ENCODE measurements at places on chromosomes 12 and 14. TPM values are rescaled to one million over a fixed set of nuclear protein-coding genes. Genes with fewer than 3 reads are reported as not detected.

BICDL1 gene
- total RNA-seq: 6.7 TPM

FOXG1 gene
- total RNA-seq: not detected

NANOG gene
- not detected for total RNA-seq

HIGD1C gene
- total RNA-seq: not detected

POTEG gene
- not detected for total RNA-seq

ANKS1B gene
- total RNA-seq: 22.2 TPM

CCND2 gene
- 105 TPM for total RNA-seq

RNU4-1 gene
- 2,217 TPM for total RNA-seq

KLRF1 gene
- total RNA-seq: 0.73 TPM

PGF gene
- 3.1 TPM for total RNA-seq

FOXN4 gene
- total RNA-seq: not detected

CIDEB gene
- total RNA-seq: 8.5 TPM

GDF11 gene
- 1.0 TPM for total RNA-seq

GALNT16 gene
- 6.4 TPM for total RNA-seq

DEPDC4 gene
- total RNA-seq: 2.1 TPM

GRCh38 chr12:43147878-43148277 lies 404.1 kb downstream of the ADAMTS20 start:
- DNase-seq: no peak

DNA sequence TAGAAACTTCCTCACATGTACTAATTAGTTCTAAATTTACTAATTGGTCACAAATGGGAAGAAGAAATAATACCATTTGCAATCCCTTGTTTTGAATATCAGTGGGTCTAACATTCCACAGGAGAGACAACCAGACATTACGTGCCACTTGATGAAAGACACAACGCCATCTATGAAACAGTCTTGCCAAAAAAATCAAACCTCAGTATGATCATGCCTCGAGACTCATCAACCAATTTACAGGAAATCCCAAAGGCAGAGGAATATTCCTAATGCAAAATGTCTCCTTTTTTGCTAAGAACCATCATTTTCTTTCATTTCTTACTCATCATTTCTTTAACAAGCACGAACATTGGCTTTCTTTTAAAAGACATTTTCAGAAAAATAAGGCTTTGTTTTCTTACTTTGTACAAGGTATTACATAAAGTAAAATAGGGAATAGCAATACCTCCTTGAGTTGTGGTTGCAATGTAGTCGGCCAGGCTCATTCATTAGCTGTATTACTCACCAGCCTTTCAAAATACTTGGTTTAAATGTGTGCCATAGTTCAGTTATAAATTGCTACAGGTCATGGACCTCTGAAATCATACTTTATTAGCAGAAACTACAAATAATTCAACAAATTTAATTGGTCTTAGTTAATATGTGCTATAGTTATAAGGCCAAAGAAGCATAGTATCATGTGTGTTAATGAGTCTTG lies 436.2 kb upstream of the FLRT2 start:
- no peak for DNase-seq

DNA sequence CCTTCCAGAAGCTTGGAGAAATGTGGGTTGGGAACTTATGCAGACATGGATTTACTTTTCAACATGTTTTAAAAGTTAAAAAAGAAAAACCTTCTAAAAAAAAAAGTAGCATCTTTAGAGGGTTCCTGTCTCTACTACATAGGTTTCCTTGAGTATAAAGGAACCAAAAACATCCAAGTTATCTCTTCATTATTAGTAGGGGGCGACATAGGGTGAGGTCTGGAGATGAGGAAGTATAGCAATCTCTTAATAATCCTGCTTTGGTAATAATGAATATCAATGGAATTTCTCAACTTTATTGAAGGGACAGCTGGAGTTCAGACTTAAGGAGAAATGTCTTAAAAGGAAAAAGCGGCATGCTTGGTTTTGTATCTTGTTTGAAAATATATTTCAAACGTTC lies 6.5 kb upstream of the PLXNC1 start:
- DNase-seq: no peak

GRCh38 chr14:100103250-100104005 lies 38.2 kb downstream of the EVL start:
- DNase-seq: no peak

GRCh38 chr14:59044707-59045106 lies 143.8 kb upstream of the DAAM1 start:
- DNase-seq: no peak

- no peak for DNase-seq
Measured at GRCh38 chr14:22164616-22165015, 424.4 kb downstream of the DAD1 start.

- DNase-seq: no peak
Measured at GRCh38 chr14:29805415-29806123, 122.1 kb downstream of the PRKD1 start.

DNA sequence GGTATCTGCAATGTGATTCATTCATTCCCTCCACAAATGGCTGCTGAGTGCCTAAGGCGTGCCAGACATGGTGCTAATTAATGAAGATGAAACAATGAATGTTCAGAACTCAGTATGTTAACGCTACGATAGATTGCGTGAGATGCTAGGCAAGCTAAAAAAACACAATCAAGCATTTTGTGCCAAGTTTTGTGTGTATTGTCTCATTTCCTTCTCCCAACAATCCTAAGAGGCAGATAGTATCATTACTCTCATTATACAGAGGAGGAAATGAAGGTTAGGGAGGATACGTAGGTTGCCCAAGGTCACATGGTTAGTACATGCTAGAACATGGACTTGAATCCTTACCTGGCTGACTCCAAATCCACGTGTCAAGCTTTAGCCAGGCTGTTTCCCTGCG lies 264.4 kb downstream of the EFCAB11 start:
- DNase-seq: no peak

DNA sequence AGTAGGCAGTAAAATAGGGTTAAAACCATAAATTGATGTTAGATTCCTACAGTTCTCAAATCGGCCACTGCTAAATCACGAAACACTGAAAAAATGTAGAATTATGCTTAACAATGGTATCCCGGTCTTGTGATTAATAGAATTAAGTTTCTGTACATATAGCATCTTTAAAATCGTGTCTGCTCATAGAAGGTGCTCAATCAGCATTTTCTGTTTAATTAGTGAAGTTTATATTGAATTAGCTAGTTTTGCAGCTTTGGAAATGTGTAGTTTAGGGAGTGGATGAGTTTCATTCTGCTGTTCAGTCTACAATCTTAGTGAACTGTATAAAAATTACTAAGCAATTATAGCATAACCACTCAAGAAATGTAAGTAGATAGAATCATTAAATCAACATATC lies 1075.8 kb upstream of the FLRT2 start:
- DNase-seq: no peak

- no peak for DNase-seq
Measured at GRCh38 chr14:68730811-68731425, 61.9 kb downstream of the ZFP36L1 start.

DNA sequence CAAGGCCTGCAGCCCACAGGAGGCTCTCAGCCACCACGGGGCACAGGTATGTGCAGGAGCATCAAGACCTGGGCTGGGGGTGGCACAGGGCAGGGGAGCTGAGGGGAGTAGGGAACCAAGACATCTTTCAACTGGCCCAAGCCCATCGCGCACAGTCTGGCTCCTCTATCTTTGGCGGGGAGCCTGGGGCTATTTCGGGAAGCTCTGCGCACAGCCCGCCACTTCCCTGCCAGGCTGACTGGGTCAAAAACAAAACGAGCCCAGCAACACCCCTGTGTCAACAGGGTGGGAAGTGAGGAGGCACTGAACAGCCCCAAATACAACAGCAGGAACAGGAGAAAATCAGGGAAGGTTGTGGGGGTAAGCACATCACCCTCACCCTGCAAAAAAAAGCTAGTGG lies 83.9 kb downstream of the ARL6IP4 start:
- no peak for DNase-seq

GRCh38 chr12:92162079-92162478 lies 16.4 kb upstream of the BTG1 start:
- no peak for DNase-seq

GRCh38 chr14:85576848-85577542 lies 47.1 kb downstream of the FLRT2 start:
- DNase-seq: no peak

DNA sequence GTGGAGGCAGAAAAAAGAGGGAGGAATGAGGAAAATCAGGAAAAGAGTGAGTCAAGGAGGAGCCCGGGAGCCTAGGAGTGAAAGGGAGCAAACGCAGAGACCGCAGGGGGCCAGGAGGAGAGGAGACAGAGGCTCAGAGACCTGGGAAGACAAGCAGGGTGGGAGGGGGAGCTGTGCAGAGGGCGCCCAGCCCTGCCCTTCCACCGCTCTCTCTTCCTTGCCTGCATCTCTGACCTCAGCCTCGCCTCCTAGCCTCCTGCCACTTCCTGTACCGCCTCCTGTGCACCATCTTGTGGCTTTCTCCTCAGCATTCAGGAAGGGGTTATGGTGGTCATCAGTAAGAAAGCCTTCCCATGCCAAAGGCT lies 1.3 kb downstream of the CLSTN3 start:
- peak; percentile 13 for DNase-seq

- no peak for DNase-seq
Measured at GRCh38 chr14:38589747-38590350, 334.0 kb upstream of the CLEC14A start.

GRCh38 chr14:54881761-54882401 lies 20.7 kb downstream of the GCH1 start:
- DNase-seq: peak; percentile 38

- no peak for DNase-seq
Measured at GRCh38 chr12:131066886-131067490, 113.3 kb downstream of the ADGRD1 start.

DNA sequence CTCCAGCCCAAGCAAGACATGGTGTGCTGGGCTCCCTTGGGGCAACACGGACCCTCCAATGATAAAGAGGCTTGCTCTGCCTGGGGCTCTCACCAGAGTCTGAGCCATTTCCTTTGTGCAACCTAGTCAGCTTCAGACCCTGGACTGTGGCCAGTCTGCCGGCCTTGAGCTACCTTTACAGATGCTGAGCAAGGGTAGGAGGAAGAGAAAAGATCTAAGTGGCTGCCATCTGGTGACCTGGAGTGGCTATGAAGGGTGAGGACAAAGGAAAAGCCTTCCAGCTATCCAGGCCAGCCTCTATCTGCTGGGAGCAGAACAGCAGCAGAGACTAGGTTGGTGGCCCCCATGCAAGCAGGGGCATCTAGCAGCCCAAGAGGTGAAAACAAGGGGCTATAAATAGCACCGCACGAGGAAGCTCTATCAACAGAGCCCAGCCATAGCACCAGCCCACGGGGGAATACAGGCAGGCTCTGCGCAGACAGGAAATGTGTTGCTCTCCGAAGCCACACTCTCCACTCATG lies 230.1 kb downstream of the FOXN3 start:
- no peak for DNase-seq

DNA sequence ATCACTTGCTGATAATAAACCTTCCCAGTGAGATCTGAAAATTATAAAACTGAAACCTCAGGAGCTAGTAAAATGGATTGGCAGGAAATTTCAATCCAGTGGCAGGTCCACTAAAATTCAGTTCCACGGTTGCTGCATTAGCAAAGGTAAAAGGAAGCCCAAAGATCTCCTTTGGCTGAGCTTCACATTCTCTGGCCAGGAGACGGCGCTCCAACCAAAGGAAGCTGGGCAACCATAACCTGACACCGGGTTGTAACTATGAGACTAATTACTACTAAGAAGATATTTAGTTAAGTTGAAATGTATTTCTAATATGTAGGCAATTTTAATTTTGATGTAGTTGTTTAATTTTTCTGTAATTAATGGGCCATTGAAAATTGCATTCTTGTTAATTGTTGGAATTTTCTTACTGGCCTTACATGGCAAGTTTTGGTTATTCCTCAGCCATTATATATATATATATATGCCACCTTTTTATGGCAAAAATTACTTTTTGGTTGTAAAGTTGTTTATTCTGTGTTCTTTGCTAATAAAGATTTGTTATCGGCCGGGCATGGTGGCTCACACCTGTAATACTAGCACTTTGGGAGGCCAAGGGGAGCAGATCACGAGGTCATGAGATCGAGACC lies 17.0 kb downstream of the OR8S1 start:
- peak; percentile 76 for DNase-seq

- no peak for DNase-seq
Measured at GRCh38 chr14:52907949-52908348, 42.9 kb downstream of the FERMT2 start.

- DNase-seq: no peak
Measured at GRCh38 chr14:53247596-53248370, 94.7 kb upstream of the DDHD1 start.

GRCh38 chr12:77686760-77687159 lies 143.9 kb upstream of the NAV3 start:
- DNase-seq: no peak

- no peak for DNase-seq
Measured at GRCh38 chr14:94925416-94926173, 155.7 kb upstream of the GSC start.

DNA sequence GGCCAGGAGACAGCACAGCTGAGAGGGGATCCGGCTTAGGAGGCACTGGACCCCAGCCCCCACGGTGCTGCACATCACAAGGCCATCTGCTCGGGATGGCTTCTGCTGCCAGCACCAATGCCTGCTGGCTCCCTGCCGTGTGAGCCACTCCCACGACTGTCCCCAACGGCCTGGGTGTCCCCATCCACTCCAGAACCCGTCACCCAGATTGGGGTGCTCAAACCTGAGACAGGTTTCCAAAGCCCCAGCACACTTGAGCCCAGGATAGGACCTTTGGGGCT lies 102.4 kb downstream of the RFLNA start:
- DNase-seq: peak; percentile 54

- DNase-seq: no peak
Measured at GRCh38 chr12:42886160-42886559, 296.6 kb upstream of the PRICKLE1 start.

DNA sequence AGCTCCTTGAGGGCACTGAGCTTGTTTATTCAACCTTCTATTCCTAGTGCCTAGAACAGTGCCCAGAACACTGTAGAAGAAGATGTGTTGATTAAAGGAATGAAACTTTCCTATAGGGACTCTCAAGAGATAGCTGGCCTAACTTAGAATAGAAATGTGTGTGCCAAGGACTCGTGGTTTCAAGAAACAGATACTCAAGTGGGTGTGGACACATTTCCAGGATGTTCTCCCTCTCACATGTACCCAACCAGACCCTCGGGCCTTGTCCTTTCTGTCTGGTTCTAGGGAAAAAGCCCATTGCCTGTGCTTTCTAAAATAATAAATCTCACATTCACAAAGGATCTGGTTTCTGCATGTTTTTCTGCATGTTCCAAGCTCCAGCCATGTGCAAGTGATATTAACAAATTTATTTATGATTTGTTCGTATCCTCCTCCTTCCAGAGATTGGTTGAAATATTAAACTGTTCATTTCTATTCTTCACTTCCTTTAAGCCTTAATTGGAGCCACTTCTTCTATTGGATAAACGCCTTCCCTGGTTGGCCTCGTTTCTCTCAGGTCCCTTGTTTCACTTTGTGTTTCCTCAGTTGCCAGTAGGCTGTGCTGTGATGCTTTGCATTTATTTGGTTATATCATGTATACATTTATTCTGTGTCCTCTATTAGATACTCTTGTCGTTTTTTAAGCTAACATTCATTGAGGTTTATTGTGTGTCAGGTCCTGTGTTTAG lies 89.8 kb downstream of the CRADD start:
- DNase-seq: peak; percentile 59

GRCh38 chr14:95246870-95247269 lies 72.8 kb downstream of the CLMN start:
- no peak for DNase-seq

- DNase-seq: no peak
Measured at GRCh38 chr14:101889898-101890297, 74.5 kb upstream of the DYNC1H1 start.
